ENCODE measurements at places on chromosomes 7 and 10. TPM values are rescaled to one million over a fixed set of nuclear protein-coding genes. Genes with fewer than 3 reads are reported as not detected.

Gene CDK1
- 75.5 TPM for total RNA-seq

GRCh38 chr10:29012926-29013554, 275.8 kb upstream of the LYZL1 start:
- DNase-seq = no peak

Gene GALNT11
- 48.7 TPM for total RNA-seq

- no peak for DNase-seq
Measured at GRCh38 chr7:113256883-113257531, 138.7 kb upstream of the SMIM30 start.

Gene GCC1
- total RNA-seq = 19.1 TPM

DNA sequence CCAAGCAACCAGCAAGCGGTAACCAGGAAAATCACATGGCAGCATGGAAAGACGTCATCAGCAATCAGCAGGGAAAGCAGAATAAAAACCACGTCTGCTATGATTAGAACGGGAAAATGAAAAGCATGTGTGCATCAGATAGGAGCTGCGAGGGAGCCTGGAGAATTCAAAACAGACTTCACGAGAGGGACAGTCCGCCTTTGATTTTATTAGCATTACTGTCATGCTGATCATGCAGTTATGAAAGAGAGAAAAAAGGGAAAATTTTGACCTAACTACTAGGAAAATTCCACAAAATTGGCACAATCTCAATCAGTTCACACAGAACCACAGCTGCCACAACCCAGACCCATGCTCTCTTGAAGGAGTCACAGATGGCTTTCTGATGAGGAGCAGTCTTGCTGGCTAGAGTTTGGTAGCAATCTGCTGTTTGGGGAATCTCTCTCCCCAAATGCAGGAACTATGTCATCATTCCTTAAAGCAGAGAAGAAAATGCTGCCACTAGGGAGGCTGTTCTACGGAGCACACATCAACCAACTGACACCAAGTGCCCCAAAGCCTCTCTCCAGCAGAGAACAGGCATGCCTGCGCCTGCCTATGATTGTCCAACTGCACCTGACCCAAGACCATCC, 295.9 kb downstream of the TNS3 start:
- DNase-seq = no peak

Gene IGF2BP3
- total RNA-seq = 80.2 TPM

GRCh38 chr10:61217851-61218565, 235.2 kb downstream of the TMEM26 start:
- DNase-seq = no peak

Gene BMPER
- total RNA-seq = not detected

Gene AEBP1
- 0.62 TPM for total RNA-seq

DNA sequence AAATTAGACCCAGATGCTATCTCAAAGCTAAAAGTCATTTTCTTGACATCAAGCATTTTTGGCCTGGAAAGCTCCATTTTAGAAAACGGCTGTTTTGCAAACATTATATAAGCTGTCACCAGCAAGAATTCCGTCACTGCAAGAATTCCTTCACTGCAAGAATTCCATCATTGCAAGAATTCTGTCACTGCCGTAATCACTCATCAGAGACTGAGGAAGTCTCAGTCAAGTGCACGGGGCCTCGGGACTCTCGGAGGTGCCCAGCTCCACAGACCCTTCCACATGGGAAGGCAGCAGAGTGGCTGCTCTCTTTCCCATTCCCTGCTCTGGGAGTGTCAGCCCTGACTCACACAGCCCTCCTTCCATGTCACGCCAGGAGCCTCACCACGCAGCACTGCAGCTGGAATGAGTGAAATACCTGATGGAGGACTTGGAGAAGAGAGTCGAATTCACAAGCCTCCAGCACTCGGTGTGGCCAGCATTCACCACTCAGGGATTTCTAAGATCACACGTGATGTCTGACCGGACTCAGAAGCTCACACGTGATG, 168.3 kb downstream of the PTPRN2 start:
- no peak for DNase-seq

DNA sequence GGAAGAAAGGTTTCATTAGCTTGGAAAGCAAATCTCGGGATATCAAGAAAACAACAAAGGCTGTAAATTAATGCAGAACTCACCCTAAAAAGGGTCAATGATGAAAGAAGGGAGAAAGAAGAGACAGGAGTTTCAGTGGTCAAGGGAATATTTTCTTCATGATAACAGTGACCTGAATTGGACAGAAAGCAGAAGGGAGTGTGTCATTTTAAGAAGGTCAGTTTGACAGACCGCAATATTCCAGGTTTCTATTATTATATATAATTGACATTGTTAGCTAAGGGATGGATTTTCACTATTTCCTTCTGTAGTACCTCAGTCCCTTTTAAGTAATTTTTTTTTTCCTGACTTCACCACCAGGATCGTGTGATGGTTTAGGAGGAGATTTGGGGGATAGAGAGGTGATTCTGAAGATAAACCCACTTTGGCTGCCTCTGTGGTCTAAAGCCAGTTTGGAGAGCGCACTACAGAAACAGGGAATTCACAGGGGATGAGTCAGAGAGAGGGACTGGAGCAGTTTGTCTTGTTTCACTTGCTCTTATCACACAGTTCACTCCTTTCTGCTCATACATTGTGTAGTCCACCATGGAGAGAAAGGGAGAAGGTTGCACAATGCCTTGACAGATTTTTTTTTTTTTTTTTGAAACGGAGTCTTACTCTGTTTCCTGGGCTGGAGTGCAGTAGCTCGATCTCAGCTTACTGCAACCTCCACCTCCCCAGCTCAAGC, 417.9 kb downstream of the AUTS2 start:
- DNase-seq = no peak

DNA sequence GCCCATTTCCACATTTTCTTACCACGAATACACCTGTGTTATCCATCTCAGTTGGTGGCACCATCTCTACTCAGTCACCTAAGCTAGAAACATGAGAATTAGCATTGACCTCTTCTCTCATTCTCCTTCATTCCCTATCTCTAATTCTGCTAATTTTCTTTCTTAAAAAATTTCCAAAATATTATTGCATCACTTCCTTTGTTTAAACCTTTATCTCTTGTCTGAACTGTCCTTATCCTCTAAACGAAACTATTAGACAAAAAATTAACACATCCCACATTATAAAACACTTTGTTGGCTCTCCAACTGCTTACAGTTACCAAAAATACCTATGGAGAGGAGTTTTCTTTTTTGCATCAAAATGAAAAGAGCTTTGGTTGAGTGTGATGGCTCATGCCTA, 18.3 kb downstream of the TAF3 start:
- DNase-seq = no peak

Gene PLEKHA8
- 20.7 TPM for total RNA-seq

Gene CYP26C1
- total RNA-seq = 1.1 TPM

GRCh38 chr10:132058793-132059759, 6.7 kb upstream of the JAKMIP3 start:
- DNase-seq = no peak

Gene HTR5A
- not detected for total RNA-seq

- no peak for DNase-seq
Measured at GRCh38 chr7:1466524-1467271, 7.4 kb upstream of the MICALL2 start.

Gene ENTPD1
- 0.31 TPM for total RNA-seq

DNA sequence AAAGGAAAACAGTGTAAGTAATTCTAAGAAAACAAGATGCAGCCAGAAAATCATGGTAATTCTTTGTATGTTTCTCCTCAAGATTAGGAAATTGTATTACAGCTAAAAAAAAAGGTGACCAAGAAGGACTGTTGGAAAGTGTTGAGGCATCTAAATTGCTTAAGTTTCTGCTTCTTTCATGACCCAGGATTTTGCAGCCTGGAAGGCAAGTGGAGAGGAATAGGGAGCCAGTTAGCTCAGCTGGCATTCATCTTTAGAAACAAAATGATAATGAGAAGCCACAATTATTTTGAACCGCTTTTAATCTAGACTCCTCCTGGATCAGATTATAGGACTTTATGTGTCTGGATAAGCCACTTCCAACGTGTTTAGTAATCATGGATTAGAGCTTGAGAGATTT, 56.8 kb upstream of the TMEM229A start:
- DNase-seq = no peak

DNA sequence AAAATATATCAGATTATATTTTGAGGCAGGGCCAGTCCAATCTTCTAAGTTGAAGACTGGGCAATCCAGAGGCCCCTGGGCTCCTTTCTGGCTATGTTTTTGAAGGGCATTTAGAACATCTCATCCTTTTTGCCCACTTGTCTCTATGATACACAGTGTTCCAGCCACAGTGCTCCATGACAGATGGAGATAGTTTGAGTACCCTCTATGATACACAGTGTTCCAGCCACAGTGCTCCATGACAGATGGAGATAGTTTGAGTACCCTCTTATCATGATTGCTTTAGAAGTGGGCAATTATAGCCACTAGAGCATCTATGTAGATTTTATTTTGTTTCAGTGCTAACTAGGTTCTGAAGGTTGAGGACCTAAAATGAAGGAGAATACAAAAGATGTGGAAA, 33.1 kb upstream of the A1CF start:
- no peak for DNase-seq

- DNase-seq = no peak
Measured at GRCh38 chr10:119784340-119785067, 58.7 kb downstream of the INPP5F start.

- DNase-seq = no peak
Measured at GRCh38 chr7:3264693-3265339, 36.2 kb upstream of the SDK1 start.

GRCh38 chr10:77863446-77863845, 63.1 kb downstream of the DLG5 start:
- DNase-seq = no peak

Gene XRCC2
- total RNA-seq = 10.3 TPM

DNA sequence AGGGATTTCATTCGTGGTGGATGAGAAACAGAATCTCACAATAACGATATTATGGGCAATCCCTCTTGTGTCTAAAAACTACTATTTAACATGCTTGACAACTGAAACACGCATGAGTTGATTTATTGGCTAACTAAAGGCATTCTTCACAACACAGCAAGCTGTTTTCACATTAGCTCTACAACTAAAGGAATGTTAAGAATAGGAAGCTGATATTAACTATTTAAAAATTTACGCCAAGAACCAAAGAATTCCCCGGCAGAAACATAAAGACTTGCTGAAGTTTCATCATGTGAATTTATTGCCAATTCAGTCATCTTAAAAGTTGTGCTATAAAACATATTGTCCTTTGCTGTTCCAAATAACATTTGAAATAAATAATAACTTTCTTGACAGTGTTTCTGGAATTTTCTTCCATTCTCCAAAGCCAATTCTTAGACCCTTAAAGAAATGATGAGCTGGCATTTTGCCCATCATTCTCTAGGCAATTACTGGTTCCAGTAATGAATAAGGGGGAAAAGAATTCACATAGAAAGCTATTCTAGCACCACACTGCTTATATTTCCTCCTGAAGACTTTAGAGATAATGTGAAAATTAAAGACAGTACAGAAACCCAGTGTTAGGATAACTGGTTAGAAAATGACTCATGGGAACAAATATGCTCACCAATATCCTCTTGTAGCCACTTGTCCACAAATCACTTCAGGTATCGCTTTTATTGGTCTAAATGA, 233.1 kb downstream of the PARD3 start:
- no peak for DNase-seq

DNA sequence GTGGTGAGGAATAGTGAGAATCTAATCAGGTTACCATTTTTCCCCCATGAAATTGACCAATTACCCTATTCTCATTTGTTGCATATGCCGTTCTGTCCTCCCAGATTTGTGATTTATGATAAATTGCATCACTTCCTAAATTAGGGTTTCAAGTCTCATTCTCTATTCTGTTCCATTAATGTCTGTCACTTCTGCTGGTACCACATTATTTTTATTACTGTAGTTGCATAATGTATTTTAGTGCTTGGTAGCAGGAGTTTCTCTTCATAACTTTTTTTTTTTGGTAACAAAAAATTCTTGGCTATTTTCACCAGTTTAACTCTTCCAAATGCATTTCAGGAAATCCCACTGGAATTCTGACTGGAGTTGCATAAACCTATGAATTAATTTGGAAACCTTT, 44.0 kb upstream of the FAM133B start:
- DNase-seq = no peak

Gene TAS2R41
- total RNA-seq = not detected

DNA sequence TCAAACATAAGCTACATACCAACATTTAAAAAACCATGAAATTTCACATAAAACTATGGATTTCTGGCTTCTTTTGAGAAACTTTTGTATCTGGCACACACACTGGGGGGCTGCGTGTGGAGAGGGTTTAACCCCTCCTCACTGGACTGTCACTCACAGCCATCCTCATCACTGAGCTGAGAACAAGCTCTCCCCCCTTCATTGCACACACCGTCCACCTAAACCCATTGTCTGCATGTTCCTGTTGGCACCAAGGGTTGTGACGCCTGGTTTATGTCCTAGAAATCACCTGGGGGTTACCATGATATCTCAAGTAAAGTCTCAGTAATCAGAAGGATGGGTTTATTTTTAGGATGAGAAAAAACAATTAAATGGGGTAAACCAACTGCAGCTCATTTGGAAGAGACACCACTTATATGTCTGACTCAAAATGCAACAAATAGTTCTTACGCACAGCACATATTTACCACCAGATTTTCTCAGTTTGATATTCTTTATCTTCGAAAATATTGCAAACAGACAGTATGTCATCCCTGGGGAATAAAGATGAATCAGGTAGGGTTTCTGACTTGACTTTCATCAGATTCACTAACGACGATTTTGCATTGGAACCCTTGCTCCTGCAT, 218.5 kb upstream of the KLF6 start:
- DNase-seq = no peak

DNA sequence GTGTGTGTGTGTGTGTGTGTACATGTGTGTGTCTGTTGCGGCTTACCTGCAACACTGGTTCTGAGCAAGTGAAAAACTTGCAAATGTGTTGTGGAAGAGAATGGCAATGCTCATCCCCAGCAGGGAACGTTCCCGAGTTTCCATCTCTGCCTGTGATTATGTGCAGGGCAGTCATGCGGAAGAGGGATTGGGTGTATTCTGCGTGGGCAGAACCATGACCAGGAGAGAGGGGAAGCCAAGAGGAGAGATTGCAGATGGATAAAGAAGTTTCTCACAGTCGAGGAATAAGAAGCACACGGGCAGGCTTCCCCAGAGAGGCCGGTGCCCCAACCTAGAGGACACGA, 99.9 kb downstream of the CTBP2 start:
- DNase-seq = no peak

DNA sequence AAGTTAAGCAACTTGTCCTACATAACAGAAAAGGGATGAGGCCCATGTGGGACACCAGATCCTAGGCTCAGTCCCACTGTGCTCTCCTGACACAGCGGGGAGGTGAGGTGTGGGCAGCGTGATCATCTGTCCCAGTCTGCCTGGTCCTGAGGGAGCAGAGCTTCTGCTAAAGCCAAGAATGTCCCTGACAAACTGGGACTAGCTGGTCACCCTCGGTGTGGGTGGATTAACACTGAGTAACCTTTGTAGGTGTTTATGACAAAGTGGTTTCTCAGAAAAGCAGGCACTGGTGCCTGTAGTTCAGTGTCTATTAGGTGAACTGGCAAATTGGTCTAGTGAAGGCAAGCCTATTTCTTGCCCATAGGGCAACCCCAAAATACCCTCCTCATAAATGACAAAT, 127.8 kb upstream of the HABP2 start:
- DNase-seq = no peak
